NCI-H1417 treated with DMSO at 0.1 percent for 48 hours (cell line): ENCODE measurements at places on chromosomes 5 and 9.

GRCh38 chr9:137757613-137758029 lies 120.0 kb upstream of the CACNA1B start:
- DNase-seq: no peak

- DNase-seq: no peak
Measured at GRCh38 chr9:111916234-111916645, 19.6 kb downstream of the UGCG start.

DNA sequence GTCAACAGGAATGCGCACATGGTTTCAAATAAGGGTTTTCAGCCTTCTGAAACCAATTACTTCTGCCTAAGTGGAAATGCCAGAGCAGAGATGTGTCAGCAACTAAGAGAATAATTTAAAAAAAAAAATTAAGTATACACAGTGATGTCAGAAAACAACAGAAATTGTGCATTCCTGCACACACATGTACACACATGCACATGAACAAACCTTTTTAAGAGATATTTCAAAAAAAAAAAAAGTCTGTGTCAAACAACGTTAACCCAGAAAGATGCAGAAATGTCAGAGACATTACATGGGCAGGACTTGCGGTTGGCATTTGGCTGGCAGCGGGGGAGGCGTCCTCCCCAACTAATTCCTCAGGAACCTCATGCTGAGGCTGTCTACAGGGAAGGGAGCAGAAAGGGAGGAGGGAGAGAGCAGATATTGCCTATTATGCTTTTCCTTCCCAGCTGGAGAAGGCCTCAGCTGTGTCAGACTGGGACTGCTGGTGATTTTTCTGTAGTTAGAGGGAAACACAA lies 536.9 kb upstream of the WWC1 start:
- no peak for DNase-seq

DNA sequence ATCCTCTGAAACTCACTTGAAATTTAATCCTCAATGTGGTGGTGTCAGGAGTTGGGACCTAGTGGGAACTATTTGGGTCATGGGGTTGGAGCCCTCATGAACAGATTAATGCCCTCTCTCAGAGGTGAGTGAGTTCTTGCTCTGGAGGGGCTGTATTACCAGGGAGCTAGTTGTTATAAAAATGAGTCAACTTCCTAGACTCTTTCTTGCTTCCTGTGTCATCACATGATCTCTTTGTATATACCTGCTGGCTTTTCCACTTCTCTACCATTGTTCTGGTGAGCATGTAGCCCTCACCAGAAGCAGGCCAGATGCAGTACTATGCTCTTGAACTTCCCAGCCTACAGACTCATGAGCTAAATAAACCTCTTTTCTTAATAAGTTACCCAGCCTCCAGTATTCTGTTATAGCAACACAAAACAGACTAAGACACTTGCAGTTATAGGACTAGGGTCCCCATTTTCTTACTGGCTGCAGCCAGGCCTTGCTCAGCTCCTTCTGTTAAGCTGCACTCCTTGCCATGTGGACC lies 127.5 kb downstream of the SUSD1 start:
- no peak for DNase-seq

GRCh38 chr5:161299053-161299452 lies 247.5 kb downstream of the GABRB2 start:
- no peak for DNase-seq
